ENCODE measurements at places on chromosomes 6 and 20.
A peak's percentile ranks its signal among the peaks of the same experiment; 100 is the strongest.

DNA sequence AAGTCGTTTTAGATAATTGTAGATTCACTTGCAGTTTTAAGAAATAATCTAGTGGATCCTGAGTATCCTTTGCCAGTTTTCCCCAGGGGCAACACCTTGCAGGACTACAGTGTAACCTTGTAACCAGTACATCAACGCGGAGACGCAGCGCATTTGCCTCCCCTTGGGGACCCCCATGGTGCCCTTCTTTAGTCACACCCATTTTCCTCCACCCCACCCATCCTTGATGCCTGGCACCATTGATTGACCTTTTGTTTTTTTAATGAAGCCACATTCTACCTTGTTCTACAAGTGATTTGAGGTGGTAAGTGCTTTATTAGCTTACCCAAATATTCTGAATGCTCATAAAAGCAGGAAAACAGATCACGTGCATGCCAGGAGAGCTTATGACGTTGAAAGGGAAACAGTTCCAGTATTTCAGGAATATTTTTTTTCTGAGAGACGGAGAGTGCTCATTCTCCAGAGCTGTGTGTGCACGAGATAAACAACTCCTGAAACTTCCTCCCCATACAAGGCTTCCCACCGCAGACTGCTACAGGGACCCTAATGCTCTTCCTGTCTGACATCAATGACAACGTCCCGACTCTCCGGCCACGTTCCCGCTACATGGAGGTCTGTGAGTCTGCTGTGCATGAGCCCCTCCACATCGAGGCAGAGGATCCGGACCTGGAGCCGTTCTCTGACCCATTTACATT lies 35.7 kb downstream of the CDH26 start:
- DNase-seq: no peak

- DNase-seq: no peak
Measured at GRCh38 chr6:29531668-29532067, 27.9 kb downstream of the UBD start.

DNA sequence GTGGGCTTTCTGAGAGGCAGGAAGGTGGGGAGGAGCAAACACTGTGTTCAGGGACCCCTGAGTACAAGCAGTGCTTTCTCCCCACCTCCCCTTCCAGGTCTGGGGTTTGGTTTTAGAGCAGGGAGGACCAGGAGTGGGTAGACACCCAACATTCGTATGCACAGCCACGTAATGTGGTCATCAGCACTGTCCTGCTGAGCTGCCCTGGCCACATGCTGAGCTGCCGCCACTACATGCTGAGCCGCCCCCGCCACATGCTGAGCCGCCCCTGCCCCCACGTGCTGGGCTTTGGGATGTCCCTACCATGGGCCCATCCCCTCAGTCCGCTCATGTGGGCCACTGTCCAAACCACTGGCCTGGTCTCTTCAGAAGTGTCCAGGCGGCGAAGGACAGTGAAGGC lies 214.9 kb upstream of the CST7 start:
- no peak for DNase-seq

DNA sequence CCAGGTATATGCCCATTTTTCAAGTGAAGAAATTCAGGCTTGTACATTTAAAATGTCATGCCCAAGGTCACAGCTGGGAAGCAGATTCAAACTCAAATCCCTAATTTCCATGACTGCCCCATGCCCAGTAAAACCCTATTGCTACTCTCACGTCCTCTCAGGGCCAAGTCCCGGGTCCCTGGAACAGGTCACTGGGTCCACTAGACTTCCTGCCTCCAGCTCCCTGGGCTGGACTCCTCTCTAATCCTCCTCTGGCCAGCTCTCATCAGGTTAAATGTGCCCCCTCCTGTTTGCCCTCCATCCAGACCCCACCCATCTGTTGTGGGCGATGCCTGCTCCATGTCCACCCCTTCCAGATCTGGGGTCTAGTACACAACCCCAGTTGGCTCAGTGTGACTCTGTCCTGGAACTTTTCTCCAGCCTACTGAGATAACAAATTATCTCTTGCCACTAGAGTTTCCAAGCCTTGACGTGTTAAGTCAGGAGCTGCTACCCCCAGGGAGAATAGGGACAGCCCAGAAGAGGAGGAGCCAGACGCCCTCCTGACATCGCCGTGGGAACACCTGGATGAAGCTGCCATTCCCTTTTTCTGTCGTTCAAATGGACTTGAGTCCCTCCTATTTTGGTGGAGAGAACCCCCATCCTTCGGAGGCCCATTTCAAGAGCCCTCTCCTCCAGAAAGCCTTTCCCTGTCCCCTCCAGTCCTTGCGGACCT lies 3.7 kb upstream of the SPDEF start:
- no peak for DNase-seq

GRCh38 chr6:128720891-128721290 lies 162.0 kb upstream of the LAMA2 start:
- DNase-seq: no peak

DNA sequence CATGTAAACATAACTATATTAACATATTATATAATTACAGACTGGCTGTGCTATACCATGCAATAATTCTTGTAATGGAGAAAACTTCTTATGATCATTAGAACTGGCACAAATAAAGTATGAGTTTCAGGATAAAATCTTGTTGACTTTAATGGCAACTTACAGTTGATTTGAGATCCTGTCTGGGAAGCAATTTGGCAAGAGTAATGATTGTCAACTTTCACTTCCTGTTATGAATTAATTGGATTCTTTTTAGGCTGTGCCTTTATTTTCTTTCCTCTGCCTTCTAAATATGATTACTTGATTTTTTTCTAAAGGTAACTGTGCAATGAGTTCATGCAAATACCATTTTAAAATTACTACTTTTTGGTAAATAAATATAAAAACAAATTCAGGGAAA lies 158.1 kb upstream of the B3GAT2 start:
- no peak for DNase-seq

GRCh38 chr6:135842618-135843392 lies 8.7 kb upstream of the PDE7B start:
- no peak for DNase-seq

DNA sequence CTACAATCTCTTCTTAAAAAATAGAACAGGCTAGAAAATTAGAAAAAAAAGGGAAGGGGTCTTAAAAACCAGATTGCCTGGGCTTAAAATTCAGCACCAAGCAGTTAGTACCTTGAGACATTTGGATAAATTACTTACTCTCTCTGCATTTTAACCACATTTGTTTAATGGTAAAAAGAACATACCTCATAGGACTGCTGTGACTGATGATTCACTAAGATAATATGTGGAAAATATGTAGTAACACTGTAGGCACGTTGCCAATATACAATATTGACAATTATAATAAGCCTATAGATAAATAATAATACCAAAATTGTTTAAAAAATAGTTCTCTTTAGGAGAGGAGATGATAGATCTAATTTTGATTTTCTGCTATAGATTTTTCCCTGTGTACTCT lies 750.4 kb downstream of the TENT5A start:
- no peak for DNase-seq

DNA sequence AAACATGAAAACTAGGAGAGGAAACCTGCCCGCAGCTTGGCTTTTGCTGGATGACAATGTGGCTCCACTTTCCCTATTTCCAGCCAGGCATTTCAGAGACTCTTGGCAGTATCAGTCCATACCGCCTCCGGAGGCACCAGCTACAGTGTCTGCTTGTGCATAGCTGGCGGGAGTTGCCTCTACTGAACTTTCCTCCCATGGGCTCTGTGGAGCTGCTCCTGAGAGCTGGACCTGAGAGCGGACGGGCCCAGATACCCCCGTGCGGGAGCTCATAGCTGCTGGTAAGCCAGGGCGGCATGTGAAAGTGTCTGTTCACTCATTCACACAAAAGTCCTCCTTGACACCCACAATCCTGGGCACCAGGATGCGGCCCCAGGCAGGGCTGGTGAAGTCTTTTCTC lies 130.3 kb upstream of the PMEPA1 start:
- no peak for DNase-seq

GRCh38 chr20:47907031-47907675 lies 121.9 kb upstream of the SULF2 start:
- no peak for DNase-seq

DNA sequence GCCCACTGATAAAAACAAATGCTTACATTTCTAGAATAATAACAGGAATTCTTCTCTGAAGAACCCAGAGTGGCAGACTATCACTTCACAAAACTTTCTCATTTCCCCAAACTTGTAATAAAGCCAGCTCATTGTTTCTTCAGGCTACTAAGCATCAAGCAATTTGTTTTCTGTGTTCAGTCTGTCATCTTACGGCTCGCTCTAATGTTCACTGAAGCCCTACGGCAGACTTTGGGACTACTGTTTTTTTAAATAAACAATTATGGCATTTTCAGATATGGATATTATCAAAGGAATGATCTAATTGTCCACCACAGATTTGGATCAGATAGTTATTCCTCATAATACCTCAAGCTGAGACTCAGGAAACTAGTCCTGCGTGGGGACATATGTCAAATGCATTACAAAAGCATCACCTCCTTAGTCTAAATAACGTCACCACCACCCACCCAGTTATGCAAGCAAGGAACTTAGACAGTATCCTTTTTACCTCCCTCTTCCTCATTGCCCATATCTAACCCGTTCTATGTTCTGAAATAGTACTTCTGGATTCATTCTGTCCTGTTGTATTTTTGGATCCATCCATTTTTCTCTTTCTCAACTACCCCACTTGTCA lies 415.1 kb downstream of the PLCB1 start:
- no peak for DNase-seq

- no peak for DNase-seq
Measured at GRCh38 chr6:46584586-46584985, 68.0 kb downstream of the CYP39A1 start.

DNA sequence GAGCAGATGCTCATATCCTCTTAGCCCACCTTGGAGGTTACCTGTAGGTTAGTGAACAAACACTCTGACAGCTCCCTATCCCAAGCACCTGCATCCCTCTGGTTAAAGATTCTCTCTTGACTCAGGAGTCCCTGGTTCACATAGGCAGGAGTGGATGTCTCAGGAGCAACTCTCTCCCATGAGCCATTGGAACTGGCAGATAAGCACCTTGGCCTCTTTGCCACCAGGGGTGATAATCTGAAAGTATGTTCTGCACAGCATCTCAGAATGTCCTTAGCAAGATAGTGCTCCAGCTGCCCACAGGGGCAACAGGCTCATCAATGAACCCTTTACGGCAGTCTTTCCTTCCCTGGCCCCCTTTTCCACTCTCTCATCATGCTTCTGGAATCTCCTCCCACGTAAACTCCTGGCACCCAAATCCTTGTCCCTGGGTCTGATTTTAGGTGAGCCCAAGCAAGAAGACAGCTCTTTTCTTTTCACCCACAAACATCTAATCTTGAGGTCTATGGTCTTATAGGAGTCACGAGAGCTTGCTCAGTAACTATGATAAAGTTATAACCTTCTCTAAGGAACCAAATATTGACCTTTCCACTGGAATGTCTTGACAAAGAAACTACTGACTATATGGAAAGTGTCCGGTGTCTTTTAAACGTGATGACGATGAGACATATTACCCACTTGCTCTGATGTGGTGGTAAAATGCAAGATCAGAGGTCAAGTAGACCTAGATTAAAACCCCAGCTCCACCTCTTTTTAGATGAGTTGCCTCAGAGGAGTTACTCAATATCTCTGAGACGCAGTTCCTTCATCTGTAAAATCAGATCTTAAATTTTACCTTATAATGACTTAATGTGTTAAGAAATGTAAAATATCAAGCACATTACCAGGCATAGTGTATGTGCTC lies 39.8 kb upstream of the ISM1 start:
- DNase-seq: no peak

DNA sequence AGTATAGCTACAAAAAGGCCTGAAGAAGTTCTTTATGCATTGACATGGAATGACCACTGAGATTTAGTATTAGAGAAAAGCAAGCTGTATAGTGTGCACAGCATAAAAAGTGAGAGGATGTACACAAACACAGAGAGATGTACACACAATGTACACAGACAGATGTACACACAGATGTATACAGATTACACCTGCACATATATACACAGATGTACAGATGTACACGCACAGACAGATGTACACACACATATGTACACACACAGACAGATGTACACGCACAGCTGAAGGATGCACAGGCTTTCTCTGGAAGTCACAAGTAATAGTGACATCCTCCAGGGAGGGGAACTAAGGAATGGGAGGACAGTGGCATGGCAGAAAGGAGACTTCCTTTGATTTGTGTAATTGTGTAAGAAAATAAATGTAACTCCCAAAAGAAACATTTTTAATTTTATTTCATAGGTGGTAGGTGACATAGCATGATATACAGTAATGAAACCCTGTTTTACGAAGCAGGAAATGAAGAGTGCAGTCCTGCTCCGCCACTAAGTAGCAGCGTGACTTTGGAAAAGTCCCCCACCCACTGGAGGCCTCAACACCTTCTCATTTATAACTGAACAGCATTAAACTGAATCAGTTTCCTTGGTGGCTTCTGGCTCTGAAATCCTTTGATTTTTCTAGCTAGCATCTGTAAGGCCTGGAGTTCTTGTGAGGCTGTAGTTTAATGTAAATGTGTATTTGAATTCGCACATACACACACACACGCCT lies 14.1 kb downstream of the NFATC2 start:
- no peak for DNase-seq

GRCh38 chr6:112287577-112288225 lies 33.3 kb upstream of the LAMA4 start:
- DNase-seq: no peak

DNA sequence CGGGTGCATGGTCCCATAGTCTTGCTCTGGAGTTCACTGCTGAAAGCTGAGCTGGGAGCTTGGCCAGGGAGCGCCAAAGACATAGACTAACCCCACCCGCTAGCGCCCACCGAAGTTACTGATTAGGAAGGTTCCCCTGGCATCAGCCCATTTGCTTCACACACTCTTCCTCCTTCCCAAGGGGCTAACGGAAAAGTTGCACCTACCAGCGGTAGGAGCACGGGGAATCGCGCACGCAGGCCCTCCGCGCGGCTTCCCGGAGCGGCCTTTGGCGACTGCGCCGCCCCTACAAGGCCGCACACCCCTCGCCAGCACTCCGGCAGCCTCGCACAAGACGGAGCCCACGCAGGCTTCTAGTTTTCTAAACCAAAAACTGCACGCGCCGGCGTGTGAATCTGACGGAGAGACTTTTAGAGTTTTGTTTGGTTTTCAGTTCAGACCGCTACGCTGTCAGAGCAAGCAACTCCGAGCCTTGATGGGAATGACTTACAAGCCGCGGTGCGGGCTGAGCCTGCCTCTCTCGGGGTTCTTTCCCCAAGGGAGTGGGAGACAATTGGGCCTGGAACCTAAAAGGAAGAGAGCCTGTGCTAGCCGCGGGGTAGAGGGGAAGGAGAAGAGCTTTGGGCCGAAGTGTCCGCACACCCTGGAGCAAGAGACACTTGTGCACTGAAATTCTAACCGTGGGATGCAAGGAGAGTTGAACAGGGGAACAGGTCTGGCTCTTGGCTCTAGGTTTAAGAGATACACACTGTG lies 891 bp upstream of the POU3F2 start:
- no peak for DNase-seq

GRCh38 chr6:3612341-3613041 lies 139.0 kb downstream of the PXDC1 start:
- peak; percentile 16 for DNase-seq

- no peak for DNase-seq
Measured at GRCh38 chr20:57940868-57941522, 231.2 kb upstream of the PMEPA1 start.

GRCh38 chr6:143774347-143774746 lies 68.8 kb upstream of the LTV1 start:
- no peak for DNase-seq
